Common myeloid progenitor, CD34-positive (primary cell): ENCODE measurements at places on chromosomes 5 and 9.

DNA sequence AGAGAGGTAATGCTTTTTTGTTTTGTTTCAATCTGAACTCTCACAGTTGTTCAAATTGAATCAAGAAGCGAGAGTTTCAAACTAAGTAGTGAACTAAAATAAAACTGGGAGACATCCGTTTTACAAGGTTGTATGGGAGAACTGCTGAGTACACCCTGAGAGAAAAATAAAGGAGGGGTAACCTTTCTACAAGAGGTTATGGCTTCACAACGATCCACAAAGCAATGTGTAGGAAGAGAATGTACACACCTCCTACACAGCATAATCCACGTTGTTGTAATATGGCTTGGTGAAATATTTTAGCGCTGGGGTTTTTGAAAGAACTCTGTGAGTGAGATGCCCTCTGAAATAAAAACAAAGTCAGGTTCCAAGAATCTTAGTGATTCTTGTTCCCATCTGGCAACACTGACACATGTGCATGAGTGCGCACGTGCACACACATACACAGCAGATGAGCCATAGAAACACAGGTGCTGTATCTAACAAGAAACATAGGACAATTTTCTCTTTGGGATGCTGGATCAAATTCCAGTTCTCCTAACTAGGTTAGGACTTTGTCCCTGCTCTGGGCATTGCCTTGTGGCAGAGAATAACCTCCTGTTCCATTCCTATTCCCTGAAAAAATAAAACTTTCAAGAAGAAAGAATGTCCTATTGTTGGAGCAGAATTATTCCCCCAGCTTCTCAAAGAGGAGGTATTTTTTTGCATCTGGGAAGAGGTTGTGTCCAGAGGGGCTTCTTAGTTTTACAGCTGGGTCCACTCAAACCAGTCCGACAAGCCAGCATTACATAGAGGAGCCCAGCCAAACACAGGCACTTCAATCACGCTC is 94.5 kb upstream of the EFNA5 start:
- H3K36me3 ChIP-seq, result no peaks in the 10 kb centered on the region
- DNase-seq, result no peak
- no peak overlapping the region for H3K4me3 ChIP-seq
- no peaks in the 10 kb centered on the region for H3K27me3 ChIP-seq
- no peak overlapping the region for H3K27ac ChIP-seq

- no peak overlapping the region for H3K27ac ChIP-seq
- DNase-seq, result peak; percentile 1
Observed at GRCh38 chr5:115460472-115460871, 84.1 kb downstream of the FEM1C start.

GRCh38 chr9:137421838-137422603 is 941 bp downstream of the EXD3 start:
- H3K36me3 ChIP-seq, result no peaks in the 10 kb centered on the region
- no peak for DNase-seq
- H3K4me3 ChIP-seq, result peak overlapping the region; percentile 90
- H3K27ac ChIP-seq, result peak overlapping the region; percentile 15
- H3K27me3 ChIP-seq, result no peaks in the 10 kb centered on the region
- peaks cover 13% of the 10 kb centered on the region for H3K4me1 ChIP-seq

DNA sequence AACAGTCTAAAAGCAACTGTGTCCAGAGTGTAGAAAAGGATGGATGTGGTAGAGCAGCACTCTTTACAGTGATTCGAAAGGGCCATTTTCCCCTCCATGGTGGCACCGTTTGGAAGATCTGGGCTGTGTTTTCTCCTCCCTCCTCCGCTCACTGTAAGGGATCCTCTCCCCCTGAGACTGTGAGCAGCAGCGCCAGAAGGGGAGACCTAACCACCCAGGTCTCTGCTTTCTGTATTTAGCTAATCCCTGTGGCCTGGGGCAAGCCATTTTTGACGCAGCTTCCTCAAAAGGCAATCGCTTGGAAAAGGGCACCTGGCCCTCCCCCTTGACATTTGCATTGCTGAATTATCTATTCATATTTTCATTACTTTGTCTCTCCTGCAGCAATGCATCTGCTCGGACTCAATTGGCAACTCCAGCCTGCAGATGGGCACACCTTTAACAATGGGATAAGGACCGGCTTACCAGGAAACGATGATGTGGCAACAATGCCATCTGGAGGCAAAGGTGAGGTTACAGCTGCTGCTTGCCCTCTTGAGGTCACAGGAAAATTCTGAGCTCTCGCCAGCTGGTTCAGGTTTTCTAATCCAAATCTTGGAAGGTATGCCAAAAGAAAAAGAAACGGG is 244.3 kb upstream of the WWC1 start:
- no peaks in the 10 kb centered on the region for H3K27me3 ChIP-seq
- no peaks in the 10 kb centered on the region for H3K36me3 ChIP-seq
- no peak overlapping the region for H3K27ac ChIP-seq
- H3K4me3 ChIP-seq, result no peak overlapping the region
- no peaks in the 10 kb centered on the region for H3K4me1 ChIP-seq

GRCh38 chr5:13910637-13911288 is 33.7 kb downstream of the DNAH5 start:
- H3K4me1 ChIP-seq, result no peaks in the 10 kb centered on the region
- no peak overlapping the region for H3K27ac ChIP-seq
- no peak overlapping the region for H3K4me3 ChIP-seq
- H3K36me3 ChIP-seq, result no peaks in the 10 kb centered on the region
- no peaks in the 10 kb centered on the region for H3K27me3 ChIP-seq

GRCh38 chr9:17322882-17323864 is 188.3 kb downstream of the CNTLN start:
- H3K27ac ChIP-seq, result no peak overlapping the region
- no peak overlapping the region for H3K4me3 ChIP-seq
- DNase-seq, result no peak

DNA sequence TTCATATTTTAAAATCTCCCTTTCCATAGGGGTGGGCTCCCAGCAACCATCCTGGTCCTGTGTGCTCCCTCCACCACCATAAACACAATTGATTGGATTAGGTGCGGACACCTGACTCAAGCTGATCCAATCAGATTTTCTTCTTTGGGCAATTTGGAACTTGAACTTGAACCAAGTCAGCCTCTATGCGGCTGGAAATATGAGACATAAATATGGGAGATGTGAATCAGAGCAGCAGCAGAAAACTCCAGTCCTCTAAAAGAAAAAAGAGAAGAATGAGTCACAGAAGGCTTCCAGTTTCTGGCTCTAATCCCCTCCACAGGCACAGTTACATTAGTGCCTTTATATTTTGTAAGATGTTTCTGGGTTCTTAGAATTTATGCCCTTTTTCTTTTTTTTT is 306.6 kb downstream of the MLLT3 start:
- DNase-seq, result no peak
- H3K27ac ChIP-seq, result no peak overlapping the region
- no peaks in the 10 kb centered on the region for H3K4me1 ChIP-seq
- H3K36me3 ChIP-seq, result no peaks in the 10 kb centered on the region

DNA sequence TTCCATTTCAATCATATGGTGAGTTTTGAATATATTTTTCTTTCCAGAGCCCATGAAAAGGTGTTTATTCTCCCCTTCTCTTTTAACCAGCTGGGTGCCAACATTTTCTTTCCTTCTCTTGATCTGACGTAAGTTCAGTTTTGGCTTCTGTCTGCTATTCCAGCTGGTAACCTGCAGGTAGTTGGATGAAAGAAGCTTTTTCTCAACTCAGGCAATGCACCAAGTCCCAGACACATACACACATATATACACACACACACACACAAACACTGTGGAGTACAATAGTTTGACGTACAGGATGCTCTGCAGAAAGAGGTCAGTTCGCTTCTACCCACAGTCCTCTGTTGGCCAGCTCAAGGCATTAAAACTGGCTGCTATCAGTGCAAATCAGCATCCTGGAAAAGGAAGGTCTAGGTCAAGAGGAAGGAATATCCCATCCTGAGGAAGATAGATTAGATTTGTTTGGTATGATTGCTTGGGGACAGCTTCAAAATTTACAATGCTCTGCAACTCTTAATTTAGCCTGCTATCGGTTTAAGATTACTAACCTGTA is 214.3 kb upstream of the SEMA6A start:
- no peak overlapping the region for H3K4me3 ChIP-seq
- H3K36me3 ChIP-seq, result no peaks in the 10 kb centered on the region
- H3K27ac ChIP-seq, result no peak overlapping the region
- DNase-seq, result peak; percentile 1
- H3K4me1 ChIP-seq, result no peaks in the 10 kb centered on the region

DNA sequence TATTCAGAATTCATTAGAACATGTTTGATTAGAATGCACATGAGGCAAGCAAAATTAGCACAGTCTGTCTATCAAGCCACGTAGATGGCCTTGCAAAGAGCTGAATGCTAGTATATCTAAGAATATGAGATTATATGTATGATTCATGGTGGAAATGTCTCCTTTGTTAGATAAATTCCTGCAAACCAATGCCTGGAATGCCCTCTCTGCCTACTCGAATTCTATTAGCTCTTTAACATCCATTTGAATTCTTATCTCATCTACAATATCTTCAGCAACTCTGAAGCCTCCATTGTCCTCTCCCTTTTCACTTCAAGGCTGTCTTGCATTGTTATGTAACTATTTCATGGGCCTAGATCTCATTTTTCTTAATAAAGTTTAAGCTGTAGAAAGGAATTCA is 205.5 kb downstream of the TMC1 start:
- H3K36me3 ChIP-seq, result no peaks in the 10 kb centered on the region
- no peak overlapping the region for H3K4me3 ChIP-seq
- no peaks in the 10 kb centered on the region for H3K4me1 ChIP-seq
- DNase-seq, result no peak

GRCh38 chr5:158079097-158079496 is 220.2 kb upstream of the CLINT1 start:
- peaks cover 3% of the 10 kb centered on the region for H3K4me1 ChIP-seq
- no peaks in the 10 kb centered on the region for H3K27me3 ChIP-seq
- H3K4me3 ChIP-seq, result no peak overlapping the region
- DNase-seq, result peak; percentile 12

- no peaks in the 10 kb centered on the region for H3K36me3 ChIP-seq
- no peaks in the 10 kb centered on the region for H3K27me3 ChIP-seq
- H3K27ac ChIP-seq, result no peak overlapping the region
- H3K4me3 ChIP-seq, result no peak overlapping the region
- peaks cover 4% of the 10 kb centered on the region for H3K4me1 ChIP-seq
Observed at GRCh38 chr5:178106556-178107239, 6.6 kb upstream of the N4BP3 start.

GRCh38 chr9:17528859-17529258 is 50.0 kb upstream of the SH3GL2 start:
- H3K36me3 ChIP-seq, result no peaks in the 10 kb centered on the region
- H3K4me1 ChIP-seq, result no peaks in the 10 kb centered on the region
- no peak overlapping the region for H3K4me3 ChIP-seq
- no peaks in the 10 kb centered on the region for H3K27me3 ChIP-seq
- peak; percentile 2 for DNase-seq
- H3K27ac ChIP-seq, result no peak overlapping the region

DNA sequence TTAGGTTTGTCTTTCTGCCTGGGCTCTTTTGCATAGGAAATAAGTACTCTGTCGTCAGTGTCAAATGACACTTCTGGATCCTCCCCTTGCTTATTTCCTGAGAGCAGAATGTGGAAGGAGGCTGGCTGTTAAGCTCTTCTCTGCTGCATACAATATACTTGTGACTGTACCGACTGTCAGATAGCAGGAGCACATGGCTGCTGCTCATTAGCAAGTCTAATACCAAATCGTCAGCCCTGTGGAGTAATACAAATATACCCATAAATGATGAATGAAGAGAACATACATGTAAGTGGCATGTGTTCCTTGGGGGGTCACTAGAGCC is at the start of gene GPR151:
GPR151 (minus strand) TSS at position 40 of the 325 bp plus-strand sequence. CDS start 77 bp downstream, outside the sequence.
- no peak within 1 kb of the TSS for H3K27ac ChIP-seq
- H3K27me3 ChIP-seq, result no peaks in the 10 kb centered on the region
- no peaks in the 10 kb centered on the region for H3K4me1 ChIP-seq
- peaks cover 12% of the 10 kb centered on the region for H3K36me3 ChIP-seq
- peak; percentile 13 for DNase-seq

GRCh38 chr5:161414037-161414436 is 132.5 kb downstream of the GABRB2 start:
- H3K4me3 ChIP-seq, result no peak overlapping the region
- H3K27me3 ChIP-seq, result no peaks in the 10 kb centered on the region
- H3K4me1 ChIP-seq, result no peaks in the 10 kb centered on the region
- H3K36me3 ChIP-seq, result no peaks in the 10 kb centered on the region
- H3K27ac ChIP-seq, result no peak overlapping the region

DNA sequence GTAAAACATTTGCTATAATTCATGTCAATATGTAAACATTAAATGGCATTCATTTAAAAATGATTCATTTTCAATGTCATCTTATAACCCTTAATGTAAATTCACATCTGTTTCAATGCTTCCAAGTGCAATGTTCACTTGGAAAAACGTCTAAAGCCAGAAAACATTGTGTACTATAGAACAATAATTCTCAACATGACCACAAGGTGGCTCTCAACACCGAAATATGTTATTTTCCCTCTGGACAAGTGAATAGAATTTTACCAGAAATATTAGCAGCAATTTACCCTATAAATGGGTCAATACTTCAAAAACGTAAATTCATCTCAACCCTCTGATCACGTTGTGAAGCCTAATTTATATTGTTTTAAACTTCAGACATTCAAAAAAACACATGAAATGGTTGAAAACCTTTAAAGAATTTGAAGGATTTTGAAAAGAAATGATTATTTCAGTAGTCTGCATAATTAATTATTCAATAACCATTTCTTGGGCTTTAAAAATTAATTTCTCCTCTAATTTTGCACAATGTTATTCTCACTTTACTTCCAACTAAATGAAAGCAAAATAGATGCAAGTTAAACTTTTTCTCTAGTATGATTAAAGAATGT is 11.0 kb downstream of the CDH10 start:
- H3K27ac ChIP-seq, result no peak overlapping the region
- no peaks in the 10 kb centered on the region for H3K36me3 ChIP-seq
- no peak overlapping the region for H3K4me3 ChIP-seq
- H3K4me1 ChIP-seq, result no peaks in the 10 kb centered on the region
- H3K27me3 ChIP-seq, result no peaks in the 10 kb centered on the region

DNA sequence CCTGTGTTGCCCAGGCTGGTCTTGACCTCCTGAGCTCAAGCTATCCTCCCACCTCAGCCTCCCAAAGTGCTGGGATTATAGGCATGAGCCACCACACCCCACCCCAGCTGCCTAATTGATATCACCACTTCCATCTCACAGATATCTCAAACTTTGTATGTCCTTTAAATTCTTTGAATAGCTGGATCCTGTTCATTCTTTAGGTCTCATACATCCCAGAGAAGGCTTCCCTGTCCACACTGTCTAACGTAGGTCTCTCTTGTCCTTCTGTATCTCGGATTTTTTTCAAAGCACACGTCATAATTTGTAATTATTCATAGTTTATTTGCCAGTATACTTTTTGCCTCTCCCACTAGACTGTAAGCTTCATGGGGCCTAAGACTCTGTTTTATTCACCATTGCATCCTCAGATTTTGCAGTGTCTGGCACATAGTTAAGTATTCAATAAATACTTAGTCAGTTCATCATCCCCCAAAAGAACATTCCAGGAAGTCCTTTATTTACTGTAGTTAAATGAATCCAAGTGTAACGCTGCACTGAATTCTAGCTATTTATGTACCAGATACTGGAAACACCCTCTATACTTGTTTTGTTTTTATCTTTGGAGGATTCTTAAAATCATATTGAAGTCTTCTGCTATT is 10.5 kb downstream of the ARSK start:
- no peak overlapping the region for H3K4me3 ChIP-seq
- no peaks in the 10 kb centered on the region for H3K4me1 ChIP-seq
- H3K36me3 ChIP-seq, result peaks cover 4% of the 10 kb centered on the region
- no peak overlapping the region for H3K27ac ChIP-seq
- DNase-seq, result no peak
- no peaks in the 10 kb centered on the region for H3K27me3 ChIP-seq
